ENCODE measurements at places on chromosomes 7 and 10. TPM values are rescaled to one million over a fixed set of nuclear protein-coding genes. Genes with fewer than 3 reads are reported as not detected.

The SH2D4B gene
- not detected for total RNA-seq

The GIMAP2 gene
- total RNA-seq, result not detected

The FRAT1 gene
- total RNA-seq, result 1.8 TPM

The HOXA6 gene
- 2.5 TPM for total RNA-seq

The PRKG1 gene
- total RNA-seq, result not detected

The SPDYE2 gene
- not detected for total RNA-seq

The HOGA1 gene
- total RNA-seq, result 1.1 TPM

The MAGI2 gene
- total RNA-seq, result 0.45 TPM

The OR2A2 gene
- total RNA-seq, result not detected

The INPP5A gene
- total RNA-seq, result 14.2 TPM

The MOGAT3 gene
- total RNA-seq, result not detected

The HOXA11 gene
- 0.65 TPM for total RNA-seq

The ABCA13 gene
- 0.01 TPM for total RNA-seq

The TBC1D12 gene
- total RNA-seq, result 4.6 TPM

The HEPACAM2 gene
- total RNA-seq, result not detected

The OR6B1 gene
- total RNA-seq, result not detected

Measured in A549 treated with DMSO at 1 μM for 4 hours (cell line).